ENCODE measurements at places on chromosomes 6 and 20.

DNA sequence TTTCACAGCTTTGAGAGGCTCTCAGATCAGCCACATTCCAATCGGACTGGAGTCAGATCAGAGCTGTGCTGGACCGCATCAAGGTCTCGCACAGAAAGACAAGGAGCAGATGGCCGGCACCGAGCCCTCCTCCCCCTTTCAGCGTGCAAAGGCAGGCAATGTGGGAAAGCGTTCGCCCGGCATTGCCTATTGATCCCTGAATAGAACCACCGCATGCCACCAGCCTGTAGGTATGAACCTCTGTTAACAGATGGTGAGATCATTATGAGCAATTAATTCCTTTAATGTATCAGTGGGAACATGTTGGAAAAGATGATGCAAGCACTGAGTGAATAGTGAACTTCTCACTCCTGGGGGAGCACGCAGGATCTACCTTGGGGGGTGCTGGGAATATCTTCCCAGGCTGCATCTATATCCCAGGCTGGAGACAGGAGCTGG lies 117.5 kb upstream of the ID4 start:
- DNase-seq, result no peak

GRCh38 chr6:71967436-71967835 lies 81.1 kb downstream of the RIMS1 start:
- no peak for DNase-seq

DNA sequence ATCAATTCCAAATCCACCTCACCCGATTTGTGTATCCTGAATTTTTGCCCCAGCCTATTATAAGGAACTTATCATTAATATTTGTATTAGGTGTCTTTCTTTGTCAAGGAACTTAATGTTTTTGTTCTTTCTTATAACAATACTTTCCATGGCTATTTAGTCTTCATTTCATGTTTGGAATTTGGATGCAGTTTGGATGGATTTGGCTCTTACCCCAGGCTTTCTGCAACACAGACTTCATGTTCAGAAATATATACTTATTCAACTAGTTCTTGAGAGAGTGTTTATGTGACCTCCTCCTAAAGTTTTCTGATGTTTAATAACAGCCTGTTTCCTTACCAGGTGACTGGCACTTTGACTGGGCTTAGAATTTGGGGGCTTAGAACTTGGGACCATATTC lies 35.9 kb upstream of the TOX2 start:
- DNase-seq, result no peak

GRCh38 chr20:63659370-63659769 lies 1.3 kb downstream of the RTEL1 start:
- DNase-seq, result no peak

DNA sequence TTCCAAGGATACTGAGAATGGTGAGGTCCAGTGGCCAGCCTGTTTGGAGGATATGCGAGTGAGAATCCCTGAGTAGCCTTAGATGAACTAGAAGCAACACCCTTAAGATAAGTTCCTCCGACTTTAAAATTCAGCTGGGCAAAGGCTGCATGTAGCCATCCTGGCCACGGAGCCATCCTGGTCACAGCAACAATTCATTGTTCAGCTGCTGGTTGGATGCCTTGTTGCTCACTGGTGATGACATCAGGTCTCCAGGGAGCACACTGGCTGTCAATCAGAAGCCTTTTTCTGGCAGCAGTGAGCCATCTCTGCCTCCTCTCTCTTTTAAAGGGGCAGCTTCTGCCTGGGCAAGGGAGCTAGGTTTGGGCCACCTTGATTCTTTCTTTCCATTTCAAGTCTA lies 22.4 kb upstream of the RIMS4 start:
- DNase-seq, result no peak

GRCh38 chr6:167679122-167679736 lies 147.5 kb upstream of the AFDN start:
- no peak for DNase-seq

DNA sequence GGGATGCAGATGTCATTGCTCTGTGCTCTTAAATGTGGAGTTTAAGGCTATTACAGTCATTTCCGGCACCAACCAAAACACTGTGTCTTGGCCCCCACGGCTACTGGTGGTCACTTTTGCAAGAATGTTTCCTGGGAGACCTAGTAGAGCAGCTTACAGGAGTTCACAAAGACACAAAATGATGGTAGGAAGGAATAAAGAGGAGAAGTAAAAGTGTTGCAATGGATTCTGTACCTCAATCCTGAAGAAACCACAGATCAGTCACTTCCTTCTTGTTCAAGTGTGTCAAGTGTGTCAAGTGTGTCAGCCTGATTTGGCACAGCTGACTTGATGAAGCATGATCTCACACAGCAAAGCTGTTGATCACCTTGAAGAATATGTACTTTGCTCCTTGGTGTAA lies 344.0 kb downstream of the PLCB1 start:
- no peak for DNase-seq

DNA sequence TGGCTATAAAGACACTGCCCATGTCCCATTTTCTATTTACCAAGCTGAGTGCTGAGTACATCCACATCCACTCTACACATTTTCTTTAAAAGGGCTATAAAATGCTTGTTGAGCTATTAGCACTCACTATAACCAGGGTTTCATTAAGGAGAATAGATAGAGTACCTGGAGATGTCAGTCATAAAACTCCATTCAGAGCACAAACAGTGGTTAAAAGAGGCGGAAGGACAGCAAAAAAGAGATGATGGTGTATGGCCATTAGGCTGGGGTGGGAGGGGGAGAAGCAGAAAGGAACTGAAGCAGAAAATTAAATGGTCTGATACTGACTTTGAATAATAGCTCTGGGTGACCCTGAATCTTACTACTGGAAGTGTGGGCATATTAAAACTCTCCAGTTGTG lies 609.9 kb upstream of the MAP3K7 start:
- DNase-seq, result no peak

DNA sequence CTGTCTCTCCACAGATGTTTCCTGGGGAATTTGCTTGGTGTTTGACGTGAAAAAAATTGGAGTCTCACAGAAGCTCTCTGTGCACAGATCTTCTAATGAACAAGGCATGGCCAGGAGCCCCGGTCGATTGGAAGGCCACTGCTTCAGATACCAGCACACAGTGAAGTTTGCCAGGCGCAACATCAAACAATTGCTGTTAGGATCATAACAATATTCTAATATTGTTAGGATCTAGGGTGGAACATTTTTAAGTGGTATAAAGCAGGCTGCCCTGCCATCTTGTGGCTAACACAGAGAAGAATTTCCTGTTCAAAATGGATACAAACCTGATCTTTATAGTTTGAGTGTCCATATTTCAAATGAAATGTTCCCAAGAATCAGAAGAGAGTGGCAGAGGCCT lies 64.1 kb downstream of the C6orf118 start:
- no peak for DNase-seq

DNA sequence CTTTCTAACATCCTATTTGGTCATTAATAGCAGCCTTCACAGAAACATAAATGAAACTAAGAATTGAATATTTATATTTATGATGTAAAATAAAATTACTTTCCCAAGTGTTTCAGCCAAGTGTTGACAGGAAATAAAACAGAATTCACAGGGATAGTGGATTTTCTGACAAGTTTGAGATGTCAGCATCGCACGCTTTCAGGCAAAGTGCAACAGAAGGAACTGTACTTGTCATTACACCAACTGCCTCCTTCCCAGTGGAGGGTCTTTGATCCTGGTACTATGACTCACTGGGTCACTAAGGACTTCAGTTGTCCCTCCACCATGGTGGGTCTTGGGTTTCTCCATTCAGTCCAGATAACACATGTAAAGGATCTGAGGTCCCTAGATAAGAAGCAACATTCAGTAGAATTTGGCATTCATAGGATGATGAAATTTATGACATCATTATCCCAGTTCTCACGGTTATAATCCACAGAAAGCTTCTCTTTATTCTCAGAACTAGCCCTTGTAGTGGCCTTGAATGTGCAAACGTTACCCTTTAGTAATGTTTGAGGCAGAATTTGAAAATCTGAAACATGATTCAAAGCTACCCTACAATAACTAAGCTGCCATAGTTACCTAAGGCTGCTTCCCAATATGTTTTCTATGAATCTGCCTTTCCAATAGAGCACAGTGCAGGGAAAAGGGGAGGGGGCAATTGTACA lies 3.8 kb upstream of the TNFAIP3 start:
- DNase-seq, result no peak

DNA sequence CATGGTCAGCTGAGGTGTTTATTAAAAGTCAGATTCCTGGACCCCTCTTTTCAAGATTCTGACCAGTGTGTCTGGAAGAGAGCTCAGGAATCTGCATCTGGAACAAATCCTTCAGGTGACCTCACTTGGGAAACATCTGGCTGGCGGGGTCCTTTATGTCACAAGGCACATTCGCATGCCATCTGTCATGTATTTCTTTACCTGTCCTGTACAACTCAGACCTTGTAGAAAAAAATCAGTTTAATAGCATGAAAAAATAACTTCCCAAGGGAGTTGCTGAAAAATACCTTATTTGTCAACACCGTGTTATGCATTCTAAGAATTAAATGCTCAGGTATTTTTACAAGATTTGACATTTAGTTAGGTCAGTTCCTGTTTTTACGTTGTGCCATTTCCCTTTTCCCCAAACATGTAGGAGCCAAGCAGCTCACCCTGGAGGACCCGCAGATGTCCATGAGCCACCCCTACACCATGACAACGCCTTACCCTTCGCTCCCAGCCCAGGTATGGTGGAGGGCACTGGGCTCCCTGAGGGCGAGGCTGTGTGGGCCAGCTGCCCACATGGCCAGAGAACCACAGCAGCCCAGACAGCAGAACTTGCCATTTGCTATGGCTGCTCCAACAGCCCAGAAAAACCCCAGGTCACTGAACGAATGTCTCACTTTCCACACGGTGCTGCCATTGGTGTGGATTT lies 4.0 kb downstream of the IRF4 start:
- no peak for DNase-seq

DNA sequence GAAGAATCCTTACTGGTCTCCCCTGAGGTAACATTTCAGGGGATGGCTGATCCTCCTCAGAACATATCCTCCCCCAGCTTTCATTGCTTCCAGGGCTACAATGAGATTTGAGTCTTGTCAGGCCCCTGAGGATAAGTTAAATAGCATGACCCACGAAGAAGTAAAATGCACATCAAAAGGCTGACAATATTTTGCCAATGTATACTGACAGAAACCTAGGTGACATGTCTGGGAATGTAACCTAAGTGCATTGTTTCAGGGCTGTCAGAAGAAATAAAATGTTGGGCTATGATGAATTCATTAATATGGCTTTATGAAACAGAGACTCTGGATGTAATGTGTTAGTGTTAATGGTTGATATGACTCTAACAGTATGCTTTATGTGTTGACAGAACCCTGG lies 471.5 kb downstream of the HDGFL1 start:
- DNase-seq, result no peak

DNA sequence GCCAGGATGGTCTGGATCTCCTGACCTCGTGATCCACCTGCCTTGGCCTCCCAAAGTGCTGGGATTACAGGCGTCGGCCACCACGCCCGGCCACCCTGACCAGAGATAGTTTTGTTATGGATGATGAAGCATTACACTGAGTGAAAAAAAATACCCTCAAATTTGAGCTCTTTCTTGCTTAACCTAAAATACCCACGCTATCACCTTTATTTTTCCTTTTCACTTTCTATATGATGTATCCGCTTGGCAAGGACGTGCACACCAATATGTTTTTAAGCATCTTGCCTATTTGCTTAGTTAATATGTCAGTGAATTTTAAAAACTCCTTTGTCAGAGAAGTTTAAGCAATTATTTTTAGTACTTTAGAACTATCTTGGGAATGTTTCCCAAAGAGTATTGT lies 150.4 kb downstream of the INSM1 start:
- DNase-seq, result no peak

DNA sequence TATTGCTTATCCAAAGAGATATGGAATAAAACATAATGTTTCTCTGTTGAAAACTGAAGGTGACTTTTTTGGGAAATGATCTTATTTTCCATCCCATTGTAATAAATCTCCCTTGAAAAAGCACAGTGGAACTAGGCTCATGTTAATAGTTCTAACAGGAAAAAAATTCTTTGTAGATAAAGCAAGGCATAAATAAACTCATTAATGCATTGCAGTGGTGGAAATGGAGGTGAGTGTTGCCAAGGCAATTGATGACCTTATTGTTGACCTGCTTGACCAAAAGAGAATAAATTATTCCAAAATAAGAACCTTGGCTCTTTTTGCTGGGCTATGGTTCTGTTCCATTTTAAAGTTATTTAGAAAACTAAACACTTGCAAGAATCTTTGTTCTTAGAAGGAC lies 55.2 kb downstream of the TRMT11 start:
- no peak for DNase-seq

GRCh38 chr6:68975064-68975463 lies 340.0 kb downstream of the ADGRB3 start:
- no peak for DNase-seq

DNA sequence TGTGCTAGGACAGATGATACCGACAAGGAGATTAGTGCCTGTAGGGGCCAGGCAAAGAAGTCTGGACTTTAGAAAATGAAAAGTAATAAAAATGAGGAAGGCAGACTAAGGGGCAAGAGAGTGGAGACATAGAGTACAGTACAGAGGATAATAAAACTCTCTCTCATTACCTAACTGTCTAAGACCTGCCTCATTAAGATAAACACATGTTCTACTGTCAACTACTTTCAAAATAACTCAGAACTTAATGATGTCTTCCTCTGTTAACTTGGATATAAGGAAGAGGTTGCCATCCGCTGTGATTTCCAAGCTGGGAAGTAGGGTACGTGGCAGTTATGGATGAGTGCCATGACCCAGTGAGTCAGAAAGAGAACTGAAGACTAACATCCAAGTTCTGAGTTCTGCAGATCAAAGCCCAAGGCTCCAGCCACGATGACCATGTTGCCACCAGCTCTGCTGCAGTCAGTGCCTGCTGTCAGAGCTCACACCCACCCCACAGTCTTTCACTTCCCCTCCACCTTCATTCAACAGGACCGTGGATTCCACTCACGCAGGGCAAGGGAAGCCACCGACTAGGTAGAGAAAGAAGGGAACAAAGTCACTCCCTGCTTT lies 81.8 kb downstream of the KIF16B start:
- DNase-seq, result no peak

DNA sequence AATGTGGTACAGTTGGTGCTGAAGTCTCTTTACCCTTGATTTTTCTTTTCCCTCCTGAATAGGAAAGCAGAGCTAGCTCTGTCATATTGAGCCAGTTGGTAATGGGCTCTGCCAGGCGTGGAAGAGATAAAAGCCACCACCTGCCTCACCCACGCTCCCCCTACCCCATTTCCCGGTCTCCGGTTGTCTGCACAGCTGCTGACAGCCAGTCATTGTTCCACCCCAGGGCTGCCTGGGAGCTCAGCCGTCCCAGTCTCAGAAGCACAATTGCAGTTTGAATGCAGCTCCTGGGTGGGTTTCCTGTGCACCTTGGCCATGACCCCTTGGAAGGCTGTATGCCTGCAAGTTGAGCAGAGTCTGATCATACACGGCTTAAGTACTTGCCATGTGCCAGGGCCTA lies 675.2 kb upstream of the FLRT3 start:
- no peak for DNase-seq

GRCh38 chr6:31532644-31533454 lies 4.1 kb downstream of the MCCD1 start:
- DNase-seq, result no peak

DNA sequence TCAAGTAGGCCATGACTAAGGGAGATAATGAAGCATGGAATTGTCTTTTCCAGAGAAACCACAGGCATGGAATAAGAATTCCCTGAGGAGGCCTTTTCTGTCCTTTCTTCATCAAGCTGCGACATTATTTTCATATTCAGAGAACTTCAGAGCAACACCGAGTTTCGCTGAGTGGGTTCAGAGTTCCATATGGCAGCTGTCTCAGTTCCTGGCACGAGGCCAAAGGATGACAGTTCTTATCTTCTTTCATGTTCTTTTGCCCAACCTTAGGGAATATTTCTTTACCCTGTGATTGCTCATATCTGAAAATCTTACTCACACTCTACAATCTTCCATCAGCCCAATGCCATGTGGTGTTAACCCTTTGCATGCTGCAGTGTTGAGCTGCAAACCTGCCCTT lies 135.3 kb upstream of the BMP2 start:
- DNase-seq, result no peak

All from activated naive CD4-positive, alpha-beta T cell treated with anti-CD3 and anti-CD28 coated beads, Interleukin-2, amount 50 U/mL, for 72 hours (primary cell).